Skin of body (tissue), 3 donors: ENCODE measurements at places on chromosomes 7 and 10. TPM values are rescaled to one million over a fixed set of nuclear protein-coding genes. Genes with fewer than 3 reads are reported as not detected.

DNA sequence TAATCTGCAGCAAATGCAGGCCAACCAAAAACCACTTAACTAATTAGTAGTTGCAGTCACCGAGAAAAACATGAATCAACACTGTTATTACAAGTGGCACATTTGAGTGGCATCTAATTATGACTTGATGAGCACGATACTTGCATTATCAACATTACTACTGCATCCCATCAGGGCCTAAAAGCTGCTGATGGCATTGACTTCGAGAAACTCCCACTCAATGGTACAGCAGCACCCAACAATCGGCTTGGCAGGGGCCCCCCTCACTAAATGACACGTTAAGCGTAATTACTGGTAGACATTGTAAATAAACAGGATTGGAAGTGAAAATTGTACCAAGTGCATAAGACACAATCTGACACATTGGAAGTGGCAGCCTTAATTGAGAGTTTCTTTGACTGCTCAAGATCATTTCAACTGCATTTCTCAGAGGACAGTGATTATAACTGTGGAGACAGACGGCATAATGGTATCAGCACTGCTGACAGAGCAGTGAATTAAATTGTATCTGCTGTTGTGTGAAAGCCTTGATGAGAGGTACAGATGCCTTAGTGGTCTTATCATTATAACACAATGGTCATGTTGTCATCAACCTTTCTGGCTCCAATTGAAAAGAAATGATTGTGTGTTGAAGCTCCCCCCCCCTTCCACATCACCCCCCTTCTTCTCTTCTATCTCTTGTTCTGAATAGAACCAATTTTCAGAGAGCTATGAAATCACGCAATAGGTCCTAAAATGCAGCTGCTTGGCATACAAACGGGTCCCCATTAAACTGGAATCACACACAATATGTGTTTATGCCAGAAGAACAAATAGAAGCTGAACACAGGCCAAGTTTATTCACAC, 43.4 kb downstream of the SHTN1 start:
- no peak for DNase-seq

DNA sequence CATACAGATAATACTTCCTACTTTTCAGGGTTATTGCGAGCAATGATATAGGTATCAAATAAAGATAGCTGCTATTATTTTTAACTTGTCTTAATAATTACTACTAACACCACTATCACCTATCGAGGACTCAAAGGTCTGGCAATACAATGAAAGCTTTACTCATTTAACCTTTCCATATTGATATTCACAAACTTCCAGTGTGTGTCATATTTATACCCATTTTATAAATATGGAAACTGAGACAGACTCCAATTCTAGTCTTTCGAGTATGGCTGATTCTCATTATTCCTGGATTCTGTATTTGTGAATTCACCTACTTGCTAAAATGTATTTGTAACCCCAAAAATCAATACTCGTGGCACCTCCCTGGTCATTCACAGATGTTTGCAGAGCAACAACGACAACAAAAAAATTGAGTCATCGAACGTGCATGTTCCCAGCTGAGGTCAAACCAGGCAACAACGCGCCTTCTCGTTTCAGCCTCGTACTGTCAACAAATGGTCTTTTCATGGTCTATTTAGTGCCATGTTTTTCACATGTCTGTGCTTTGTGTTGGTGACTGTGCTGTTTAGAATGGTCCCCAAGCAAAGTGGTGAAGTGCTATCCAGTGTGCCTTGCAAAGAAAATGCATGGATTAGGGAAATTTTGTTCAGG, 51.7 kb downstream of the SMURF1 start:
- no peak for DNase-seq

GRCh38 chr7:3238525-3239210, 62.4 kb upstream of the SDK1 start:
- no peak for DNase-seq

DNA sequence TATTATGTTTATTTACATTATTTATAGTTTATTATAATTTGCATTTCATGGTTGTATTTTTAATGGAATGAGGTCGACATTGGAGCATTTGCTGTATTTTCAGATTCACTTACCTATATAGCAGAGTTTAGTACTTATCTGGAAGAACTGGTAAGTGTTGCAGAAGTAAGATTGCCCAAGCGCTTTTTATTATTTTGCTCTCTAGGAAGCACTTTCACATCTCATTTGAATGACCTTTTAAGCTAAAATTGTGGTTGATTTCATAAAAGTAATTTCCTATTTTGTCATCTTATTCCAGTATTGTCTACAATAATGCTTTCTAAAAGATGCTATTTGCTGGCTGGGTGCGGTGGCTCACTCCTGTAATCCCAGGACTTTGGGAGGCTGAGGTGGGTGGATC, 28.6 kb downstream of the SEC61A2 start:
- no peak for DNase-seq

The CRHR2 gene
- 0.20 TPM for total RNA-seq

The MRLN gene
- 15.7 TPM for total RNA-seq

The GPR22 gene
- 0.20 TPM for total RNA-seq
